ENCODE measurements at places on chromosomes 5 and 9.

DNA sequence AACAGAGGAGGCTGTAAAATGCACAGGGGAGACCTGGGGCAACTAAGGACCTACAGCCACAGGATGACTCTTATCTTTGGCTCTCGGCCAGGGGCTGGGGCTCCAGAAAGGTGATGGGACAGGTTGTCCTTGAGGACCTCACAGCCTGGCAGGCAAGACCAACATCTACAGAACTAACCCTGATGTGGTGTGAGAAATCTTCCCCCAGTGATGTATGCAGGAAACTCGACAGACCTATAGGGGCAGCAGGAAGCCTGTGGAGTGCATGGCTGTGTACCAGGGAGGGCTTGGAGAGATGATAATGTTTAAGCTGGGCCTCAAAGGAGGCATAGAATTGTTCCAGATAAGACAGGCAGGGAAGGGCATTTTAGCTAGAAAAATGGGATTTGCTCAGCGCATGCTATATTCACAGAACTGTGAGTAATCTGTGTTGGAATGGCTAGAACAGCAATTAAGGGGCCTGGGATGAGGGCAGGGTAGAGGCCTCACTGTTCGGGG, 68.5 kb upstream of the SLC25A51 start:
- no peak for DNase-seq

DNA sequence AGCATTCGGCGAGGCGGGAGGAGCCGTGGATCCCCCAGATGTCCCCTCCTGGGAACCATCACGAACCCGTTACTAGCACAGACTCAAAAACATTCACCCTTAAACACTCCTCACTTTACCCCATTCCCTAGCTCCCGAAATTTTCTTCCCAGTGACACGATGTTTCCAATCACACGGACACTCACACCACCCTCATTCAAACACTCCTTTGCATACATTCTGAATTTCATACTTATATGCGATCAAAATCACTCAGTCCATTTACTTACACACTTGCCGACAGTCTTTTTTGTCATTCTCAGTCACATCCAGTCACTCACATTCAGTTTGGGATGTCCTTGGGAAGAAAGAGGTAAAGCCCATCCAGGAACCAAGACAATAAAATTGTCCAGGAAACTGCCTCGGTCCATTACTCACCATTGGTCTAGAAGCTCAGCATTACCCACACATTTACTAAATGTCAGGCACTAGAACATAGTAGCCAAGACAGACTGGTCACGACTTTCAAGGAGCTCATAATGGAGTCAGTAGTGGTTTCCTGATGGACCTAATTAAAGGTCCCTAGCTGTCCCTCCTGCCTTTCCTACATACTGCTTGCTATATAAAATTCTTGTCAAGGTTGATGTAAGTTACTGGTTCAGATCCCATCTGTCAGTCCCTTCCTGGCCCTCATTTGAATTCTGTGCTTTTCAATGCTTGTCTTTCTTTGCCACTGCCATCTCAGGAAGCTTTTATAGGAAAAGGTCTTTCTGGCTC, 574 bp downstream of the SLC35A4 start:
- DNase-seq = no peak

DNA sequence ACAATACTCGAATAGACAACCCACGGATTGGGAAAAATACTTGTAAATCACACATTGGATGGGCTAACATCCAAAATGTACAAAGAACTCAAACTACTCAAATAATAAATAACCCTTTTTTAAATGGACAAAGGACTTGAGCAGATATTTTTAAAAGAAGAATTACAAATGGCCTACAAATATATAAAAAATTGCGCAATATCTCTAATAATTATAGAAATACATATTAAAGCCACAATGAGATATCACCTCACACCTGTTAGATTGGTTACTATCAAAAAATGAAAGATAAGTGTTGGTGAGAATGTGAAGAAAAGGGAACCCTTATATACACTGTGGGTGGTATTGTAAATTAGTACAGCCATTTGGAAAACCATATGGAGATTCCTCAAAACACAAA, 40.8 kb upstream of the ADAMTS19 start:
- DNase-seq = no peak

GRCh38 chr5:111722140-111722539, 34.9 kb downstream of the NREP start:
- no peak for DNase-seq

DNA sequence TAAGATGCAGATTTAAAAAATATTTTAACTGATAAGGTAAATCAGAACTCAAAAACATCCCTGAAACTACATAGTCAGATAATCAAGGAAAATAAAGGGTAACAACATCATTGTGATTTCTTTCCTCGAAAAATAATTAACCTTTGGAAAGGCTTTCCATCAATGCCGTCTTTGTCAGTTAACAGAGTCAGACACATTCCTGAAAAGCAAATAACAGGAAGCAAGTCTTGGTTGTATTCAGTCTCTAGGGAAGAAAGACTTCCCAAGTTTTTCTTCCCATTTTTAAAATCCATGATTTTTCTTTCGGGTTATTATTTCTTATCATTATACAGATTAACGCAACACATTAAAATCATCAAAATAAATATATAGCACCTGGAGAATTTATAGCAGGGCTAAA, 256.4 kb upstream of the CDH6 start:
- no peak for DNase-seq

GRCh38 chr5:177458912-177459350, 12.3 kb downstream of the PRR7 start:
- no peak for DNase-seq

DNA sequence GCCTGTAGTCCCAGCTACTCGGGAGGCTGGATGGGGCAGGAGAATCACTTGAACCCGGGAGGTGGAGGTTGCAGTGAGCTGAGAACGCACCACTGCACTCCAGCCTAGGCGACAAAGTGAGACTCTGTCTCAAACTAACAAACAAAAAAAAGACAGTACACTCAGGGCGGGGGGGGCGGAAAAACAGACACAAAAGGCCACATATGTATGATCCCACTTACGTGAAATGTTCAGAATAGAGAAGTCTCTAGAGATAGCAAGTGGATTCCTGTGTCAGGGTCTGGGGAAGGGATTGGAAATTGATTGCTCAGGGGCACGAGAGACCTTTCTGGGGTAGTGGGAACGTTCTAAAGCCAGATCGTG, 9.0 kb upstream of the LCN1 start:
- DNase-seq = no peak

DNA sequence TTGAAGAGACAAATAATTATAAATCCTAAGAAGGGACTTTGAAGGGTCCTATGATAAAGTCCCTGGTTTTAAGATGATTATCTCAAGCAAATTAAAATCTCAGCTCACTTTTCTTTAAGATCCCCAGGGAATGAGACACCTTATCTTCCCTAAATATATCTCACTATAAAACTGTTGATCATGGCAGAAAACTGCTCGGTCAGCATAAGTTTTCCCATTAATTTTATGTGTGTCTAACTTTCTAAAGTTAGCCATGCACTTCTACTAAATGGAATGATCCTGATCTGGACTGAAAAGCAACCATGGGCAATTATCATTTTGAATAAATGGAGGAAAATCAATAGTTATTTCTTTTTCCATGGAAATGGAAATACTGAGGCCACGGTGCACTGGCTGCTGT, 314.5 kb downstream of the TRPM3 start:
- no peak for DNase-seq

- DNase-seq = no peak
Observed at GRCh38 chr9:89678396-89679015, 73.7 kb downstream of the GADD45G start.

DNA sequence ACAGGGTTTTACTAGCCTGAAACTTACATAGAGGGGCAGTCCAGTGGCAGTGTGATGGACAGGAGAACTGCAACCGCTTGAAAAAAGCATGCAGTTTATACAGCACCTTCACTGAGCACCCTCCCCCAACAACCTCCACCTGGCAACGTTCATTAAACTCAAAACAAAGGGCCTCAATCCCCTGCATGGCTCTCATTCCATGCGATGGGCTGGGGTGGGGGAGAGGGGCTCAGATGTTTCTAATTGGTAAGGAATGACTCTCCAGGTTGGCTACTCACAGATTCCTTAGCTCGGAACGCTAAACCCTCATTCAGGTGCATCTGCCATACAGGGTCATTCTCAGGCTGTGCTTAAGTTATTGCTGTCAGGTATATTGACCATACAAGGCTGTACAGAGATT, 80.9 kb upstream of the ITGA1 start:
- DNase-seq = no peak

- no peak for DNase-seq
Observed at GRCh38 chr9:132694144-132694543, 23.9 kb downstream of the GTF3C4 start.

DNA sequence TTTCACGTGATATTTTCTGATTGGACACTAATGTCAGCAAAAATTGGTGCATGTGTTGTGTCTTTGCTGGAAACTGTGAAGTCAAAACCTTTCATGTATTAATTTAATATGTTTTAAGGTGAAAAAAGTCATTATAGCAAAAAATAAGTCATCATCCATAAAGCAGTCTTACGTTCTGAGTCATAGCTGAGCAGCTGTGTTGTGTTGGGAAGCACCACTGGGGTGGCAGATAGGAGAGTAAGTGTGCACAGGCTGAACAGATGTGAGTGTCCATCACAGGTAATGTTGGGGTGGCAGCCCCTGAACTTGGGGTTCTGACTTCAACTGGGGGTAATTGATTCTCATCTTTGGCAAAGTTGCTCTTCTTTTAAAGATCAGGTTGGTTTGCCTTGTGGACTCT, 156.8 kb downstream of the NXNL2 start:
- no peak for DNase-seq

DNA sequence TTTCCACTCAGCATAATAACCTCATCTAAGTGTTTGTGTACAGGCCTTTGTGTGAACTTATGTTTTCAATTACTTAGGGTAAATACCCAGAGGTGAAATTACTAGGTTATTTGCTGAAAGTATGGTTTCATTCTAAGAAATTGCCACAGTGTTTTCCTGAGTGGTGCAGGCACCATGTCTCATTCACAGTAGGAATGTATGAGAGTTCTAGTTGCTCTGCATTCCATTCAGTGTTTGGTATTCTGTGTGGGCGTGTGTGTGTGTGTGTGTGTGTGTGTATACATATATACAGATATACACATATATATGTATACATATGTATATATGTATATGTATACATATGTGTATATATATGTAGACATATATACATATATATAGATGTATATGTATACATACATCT, 8.8 kb upstream of the SVEP1 start:
- no peak for DNase-seq

DNA sequence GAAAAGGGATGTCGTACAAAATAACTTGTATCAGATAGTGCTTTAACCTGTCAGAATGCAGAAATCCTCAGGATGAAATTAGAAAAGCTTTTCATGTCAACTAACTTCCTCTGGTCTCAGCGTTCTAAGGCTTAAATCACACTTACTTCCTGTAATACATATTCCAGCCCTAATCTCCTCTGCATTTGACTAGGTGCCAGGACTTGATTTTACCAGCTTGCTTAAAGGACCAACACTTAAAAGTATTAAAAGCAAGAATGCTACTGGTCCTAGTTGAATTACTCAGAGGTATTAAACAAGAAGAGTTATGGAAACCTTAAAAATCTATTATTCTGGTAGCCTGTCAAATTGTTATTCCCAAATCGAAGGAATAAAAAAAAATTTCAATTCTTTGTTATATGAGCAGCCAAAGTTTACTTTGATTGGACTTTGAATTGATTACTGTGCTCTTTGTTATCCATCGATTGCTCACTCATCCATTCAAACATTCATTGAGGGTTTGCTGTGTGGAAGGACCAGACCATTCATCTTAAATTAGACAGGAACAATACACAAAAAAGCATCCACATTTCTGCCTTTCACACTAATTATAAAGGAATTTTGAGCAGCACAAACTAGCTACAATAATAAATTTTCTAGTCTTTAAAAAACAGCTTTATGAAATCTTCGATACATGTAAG, 108.7 kb downstream of the MUSK start:
- no peak for DNase-seq

DNA sequence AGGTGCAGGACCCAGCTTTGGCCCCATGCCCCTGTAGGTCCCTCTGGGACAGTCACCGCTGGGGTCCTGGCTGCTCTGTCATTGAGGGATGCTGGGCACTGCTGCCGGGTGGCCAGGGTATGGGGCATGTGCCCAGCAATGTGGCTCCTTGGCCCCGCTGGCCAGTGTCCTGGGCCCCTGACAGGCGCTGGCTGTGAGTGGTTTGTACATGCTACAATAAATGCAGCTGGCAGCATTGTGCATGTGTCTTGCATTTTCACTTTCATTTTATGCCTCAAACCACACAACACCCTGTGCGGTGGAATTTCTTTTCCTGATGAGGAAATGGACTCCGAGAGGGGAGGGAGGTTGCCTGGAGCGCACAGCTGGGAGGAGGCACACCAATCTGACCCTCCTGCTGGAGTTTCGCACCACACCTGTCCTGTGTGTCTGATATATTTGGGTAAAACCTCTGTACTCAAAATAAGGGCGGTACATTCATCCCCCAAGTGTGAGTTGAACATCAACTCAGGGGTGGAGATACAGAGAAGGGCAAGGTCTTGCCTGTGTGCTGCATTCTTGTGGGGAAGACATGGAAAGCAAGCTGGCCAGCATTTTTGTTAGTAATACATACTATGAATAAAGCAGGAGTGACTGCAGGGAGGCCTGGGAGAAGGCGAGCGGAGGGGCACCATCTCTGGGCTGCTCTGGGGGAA, 11.7 kb downstream of the TSPAN17 start:
- no peak for DNase-seq

DNA sequence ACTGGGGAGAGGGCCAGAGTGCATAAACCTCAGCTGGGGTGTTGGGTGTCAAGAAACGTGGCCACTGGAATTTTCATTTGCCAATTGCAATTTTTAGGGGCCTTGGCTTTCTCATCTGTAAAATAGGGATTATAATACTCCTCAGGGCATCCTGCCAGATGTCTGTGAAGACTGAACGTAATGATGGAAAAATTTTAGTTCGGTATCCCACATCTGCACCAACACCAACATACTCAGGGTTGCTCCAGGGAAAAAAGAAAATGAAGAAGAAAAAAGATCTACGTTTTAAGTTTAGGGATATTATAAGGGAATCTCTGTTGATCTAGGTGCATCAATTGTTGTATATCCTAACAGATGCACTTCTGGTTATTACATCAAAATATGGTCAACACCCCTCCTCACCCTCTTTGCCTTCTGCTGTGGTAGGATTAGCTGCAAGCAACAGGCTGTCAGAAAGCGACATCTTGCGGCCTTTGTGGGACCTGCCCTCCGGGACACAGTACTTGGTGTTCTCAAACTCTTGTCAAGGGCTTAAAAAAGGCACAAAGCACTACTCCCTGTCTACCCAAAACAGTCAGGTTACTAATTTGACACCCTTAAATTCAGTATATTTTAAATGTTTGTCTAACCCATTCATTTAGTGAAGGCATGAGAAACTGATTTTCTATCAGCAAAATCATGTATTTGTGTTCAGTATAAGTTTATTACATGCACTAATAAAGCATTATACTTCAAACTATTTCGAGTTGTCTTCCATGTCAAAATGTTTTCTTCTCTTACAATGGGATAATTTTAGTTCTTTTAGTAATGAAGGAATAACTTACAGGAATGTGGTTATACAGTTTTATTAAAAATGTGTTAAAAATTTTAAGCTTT, 8.3 kb upstream of the TBC1D2 start:
- DNase-seq = peak; percentile 83

DNA sequence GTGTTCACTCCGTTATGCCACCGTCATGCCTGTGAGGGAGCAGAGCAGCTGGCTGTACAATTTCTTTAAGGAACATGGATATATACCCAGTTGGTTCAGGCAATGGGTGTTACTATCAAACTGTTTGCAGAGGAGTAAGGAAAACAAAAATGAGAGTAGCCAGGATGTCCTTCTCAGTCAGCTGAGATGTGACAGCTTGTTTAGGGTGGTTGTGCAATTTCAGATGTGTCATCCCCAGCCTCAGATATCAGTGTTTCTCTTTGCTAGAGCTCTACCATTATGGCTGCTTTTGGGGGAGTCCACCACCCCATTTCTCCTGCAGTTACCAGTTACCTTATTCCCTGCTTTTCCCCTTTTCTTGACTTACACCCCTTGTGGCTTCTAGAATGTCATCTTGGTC, 135.2 kb upstream of the SLC24A2 start:
- DNase-seq = no peak

Data from NT2/D1 (cell line).